ENCODE measurements at places on chromosomes 3 and 15.

- no peak for DNase-seq
Observed at GRCh38 chr3:105835606-105836005, 33.2 kb downstream of the CBLB start.

- no peak for DNase-seq
Observed at GRCh38 chr3:53187430-53187829, 26.4 kb downstream of the PRKCD start.

- DNase-seq: no peak
Observed at GRCh38 chr15:49898097-49898496, 220.9 kb downstream of the ATP8B4 start.

- peak; percentile 38 for DNase-seq
Observed at GRCh38 chr3:121718205-121718846, 31.2 kb downstream of the GOLGB1 start.

DNA sequence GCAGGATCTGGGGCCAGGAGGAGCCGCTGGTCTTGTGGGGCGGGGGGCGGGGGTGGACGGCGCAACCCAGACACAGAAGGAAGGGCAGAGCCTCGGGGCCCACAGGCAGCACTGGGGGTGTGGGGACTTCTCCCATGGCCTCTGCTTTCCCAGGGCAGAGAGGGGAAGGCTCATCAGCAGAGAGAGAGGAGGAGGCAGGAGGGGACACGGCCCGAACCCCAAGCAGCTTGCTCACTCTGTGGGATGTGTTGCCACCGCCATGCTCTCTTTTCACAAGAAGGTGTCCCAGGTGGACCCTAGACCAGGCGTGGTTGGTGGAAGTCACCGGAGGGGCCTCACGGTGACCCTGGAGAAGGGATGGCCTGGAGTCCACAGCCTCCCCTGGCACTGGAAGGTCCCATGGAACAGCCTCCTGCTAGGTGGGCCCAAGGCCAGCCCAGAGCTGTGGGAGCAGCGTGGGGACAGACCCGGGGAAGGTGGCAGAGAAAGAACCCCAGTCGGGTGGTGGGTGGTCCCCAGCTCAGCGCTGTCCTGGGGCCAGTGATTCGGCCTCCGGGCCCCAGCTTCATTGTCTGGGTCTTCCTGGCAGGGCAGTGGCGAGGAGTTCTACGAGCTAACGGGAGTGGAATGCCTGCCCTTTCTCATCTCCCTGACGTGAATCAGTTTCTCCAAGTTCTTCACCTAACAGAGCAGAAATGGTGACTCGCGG is 46.8 kb upstream of the PCSK6 start:
- DNase-seq: no peak

- no peak for DNase-seq
Observed at GRCh38 chr3:157156837-157157635, 2.9 kb downstream of the CCNL1 start.

- DNase-seq: no peak
Observed at GRCh38 chr3:149605902-149606301, 51.9 kb downstream of the WWTR1 start.

DNA sequence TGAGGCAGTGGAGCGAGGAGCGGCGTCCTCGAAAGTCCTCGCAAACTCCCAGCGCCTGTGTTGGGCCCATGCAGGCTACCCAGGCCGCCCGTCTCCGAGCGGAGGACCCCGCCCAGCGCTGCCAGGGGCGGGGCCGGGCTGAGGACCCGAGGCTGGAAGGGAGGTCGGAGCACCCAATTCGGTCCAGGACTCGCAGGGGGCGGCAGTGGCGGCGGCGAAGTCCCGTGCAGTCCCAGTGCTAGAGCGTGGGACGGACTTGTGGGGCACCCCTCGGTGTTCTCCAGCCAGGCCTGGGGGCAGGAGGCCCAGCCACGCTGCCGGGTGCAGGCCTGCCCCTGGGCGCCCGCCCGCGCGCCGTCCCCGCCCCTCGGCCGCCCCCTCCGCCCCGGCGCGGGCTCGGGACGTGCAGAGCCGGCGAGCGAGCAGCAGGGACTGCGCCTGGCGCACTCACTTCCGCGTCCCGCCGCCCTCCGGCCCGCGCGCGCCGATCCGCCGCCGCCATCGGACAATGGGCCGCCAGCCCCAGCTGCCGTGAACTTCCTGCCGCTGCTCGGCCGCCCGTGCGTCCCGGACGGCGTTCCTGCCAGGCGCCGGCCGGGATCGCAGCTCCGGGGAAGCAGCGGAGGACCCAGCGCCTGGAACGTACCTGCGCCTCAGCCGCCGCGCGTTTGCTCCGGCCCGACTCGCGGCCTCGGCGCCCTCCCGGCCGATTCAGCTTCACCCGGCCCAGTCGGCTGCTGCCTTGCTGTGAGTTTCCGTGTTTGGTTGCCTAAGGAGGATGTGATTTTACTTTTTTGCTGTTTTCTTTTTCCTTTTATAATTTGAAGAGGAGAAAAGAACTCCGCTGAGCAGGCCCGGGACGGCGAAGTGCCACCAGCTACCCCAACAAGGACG is 596 bp upstream of the LIMD1 start:
- DNase-seq: peak; percentile 69

- no peak for DNase-seq
Observed at GRCh38 chr3:44988073-44988472, 12.0 kb downstream of the EXOSC7 start.

- no peak for DNase-seq
Observed at GRCh38 chr3:30628205-30628900, 22.0 kb downstream of the TGFBR2 start.

DNA sequence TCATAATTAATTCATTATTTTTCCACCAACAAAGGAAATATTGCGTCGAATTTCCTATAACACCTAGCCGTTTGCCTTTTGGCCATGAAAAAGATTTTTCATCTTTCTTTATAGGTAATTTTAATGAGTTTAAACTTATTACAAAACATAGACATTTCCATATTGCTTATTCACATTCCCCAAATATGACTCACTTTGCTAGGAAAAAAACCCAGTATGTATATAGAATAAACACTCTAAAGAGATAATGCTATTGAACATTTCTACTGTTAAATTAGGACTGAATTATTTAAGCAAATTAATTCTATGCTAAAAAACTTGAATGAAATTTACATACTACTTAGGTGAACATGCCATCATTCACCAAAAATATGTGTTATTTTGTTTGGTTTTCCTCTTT is 16.2 kb downstream of the ZPLD1 start:
- DNase-seq: no peak

DNA sequence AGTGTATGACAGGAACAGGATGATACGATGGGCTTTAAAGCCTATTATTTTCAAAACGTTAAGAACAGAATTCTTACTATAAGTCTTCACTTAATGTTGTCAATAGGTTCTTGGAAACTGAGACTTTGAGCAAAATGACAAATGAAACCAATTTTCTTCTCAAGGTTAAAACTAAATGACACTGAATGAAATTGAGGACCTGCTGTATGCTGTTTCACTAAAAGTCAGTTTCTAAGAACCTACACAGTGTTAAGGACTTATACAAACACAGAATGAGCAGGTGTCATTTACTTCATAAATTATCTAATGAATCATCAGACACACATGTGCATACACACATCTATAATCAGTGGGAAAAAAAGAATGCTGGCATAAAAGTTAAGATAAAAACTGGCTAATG is 106.9 kb downstream of the RFTN1 start:
- DNase-seq: no peak

DNA sequence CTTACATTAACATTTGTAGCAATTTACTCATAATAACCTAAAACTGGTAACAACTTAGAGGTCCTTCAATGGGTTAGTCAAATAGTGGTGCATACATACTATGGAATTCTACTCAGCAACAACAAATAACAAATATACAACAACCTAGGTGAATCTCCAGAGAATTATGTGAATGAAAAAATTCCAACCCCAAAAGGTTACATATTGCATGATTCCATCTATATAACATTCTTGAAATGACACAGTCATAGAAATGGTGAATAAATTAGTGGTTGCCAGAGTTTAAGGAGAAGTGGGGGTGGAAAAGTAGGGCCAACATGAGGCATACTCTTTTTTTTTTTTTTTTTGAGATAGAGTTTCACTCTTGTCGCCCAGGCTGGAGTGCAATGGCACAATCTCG is 12.7 kb upstream of the SNTN start:
- no peak for DNase-seq

GRCh38 chr15:91852741-91853510 is 582 bp upstream of the SLCO3A1 start:
- peak; percentile 77 for DNase-seq
